ENCODE measurements at places on chromosomes 1 and 21.
A peak's percentile ranks its signal among the peaks of the same experiment; 100 is the strongest.

DNA sequence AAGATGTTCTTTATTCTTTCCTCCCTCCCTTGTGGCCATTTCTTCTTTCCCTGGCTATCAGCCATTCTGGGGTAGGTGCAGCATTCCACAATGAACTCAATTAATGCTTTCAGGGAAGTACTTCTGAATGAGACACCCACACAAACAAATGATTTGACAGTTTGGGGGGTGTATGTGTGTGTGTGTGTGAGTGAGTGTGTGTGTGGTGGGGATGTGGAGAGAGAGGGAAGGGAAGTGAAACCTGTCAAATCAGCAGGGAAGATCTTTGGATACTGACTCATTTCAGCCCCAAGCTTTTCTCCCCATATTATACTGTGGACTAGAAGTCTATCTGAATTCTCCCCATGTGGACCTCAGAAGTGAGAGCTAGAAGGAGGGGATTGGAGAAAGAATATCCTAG, 154.9 kb upstream of the CD34 start:
- DNase-seq: no peak

DNA sequence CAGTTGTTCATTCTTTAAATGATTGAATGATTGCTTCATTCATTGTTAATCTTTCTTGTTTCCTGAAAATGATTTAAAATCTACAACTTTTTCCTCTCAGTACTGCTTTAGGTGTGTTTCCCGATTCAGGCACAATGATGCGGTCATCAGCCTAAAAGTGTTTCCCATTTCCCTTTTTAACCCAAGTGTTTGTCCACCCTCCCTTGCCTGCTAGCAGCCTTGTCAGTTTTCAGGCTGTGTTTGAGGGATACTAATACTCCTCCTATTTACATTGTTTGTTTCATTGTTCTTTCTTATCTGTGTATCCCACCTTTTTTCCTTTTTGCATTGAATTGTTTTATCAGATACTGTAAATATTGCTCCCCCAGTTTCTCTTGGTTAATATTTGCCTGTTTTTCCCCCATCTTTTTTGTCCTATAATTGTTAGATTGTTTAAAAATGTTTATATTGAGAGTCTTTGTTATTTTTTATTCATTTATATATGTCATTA, 131.1 kb downstream of the KIAA0319L start:
- no peak for DNase-seq

DNA sequence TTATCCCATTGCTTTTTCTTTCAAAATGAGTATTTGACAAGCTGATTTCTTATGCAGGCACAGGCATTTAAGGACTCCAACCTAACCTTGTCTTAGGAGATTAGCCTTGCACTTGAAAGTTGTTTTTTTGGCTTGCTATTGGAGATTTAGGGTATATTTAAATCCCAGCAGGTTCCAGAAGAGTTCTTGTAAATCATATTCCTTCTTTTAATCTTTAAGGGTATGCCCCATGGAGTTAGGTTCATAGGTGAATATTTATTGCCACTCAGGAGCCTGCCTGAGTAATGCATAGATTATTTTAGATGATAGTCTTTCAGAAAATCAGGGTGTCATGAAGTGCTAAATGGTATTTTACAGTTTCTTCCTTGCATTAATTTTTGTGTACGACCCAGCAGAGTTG, 146.5 kb downstream of the PATJ start:
- no peak for DNase-seq

DNA sequence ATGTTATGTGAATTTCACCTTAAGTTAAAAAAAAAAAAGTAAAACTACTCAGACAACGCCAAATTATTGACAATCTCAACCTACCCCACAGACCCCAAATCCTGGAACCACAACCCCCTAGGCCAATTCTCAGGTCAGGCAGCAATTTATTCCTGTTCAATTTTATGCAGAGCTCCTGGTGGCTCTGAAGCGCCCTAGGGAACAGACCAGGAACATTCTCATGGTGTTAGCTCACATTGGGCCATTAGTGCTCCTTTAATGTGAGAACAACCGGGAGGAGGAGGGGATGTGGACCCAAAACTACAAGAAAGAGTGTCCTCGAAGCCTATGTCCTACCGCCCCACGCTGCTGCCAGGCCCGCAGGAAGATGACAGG, 403 bp upstream of the PSEN2 start:
- DNase-seq: no peak

- DNase-seq: no peak
Observed at GRCh38 chr1:219317762-219318353, 144.2 kb downstream of the LYPLAL1 start.

DNA sequence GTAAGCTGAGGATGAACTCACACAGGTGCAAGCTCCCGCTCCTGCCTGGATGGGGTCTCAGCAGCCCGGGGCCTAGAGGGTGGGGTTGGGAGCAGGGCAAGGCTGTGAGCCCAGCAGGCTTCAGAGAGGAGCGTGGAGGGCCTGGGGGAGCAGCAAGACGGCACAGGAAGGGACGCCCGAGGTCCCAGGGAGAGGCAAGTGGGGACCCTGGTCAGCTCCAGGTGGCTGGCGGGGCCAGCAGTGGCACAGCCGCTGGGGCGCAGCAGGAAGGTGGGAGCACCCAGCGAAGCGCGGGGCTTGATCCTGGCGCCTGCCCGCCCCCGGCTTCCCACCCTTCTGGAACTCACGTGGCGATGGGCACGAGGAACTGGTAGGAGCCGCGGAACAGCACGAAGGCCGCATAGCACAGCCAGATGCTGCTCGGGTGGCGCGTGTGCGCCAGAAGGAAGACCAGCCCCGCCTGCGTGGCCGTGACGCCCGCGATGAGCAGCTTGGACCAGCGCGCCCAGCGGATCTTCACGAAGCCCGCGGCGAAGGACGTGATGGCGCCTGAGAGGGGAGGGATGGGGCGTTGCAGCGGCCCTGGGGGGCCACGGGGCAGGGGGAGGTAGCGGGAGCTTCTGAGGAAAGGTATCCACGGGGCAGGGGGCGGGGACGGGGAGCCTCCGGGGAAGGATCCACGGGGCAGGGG, 11.7 kb downstream of the SLC19A1 start:
- DNase-seq: no peak

DNA sequence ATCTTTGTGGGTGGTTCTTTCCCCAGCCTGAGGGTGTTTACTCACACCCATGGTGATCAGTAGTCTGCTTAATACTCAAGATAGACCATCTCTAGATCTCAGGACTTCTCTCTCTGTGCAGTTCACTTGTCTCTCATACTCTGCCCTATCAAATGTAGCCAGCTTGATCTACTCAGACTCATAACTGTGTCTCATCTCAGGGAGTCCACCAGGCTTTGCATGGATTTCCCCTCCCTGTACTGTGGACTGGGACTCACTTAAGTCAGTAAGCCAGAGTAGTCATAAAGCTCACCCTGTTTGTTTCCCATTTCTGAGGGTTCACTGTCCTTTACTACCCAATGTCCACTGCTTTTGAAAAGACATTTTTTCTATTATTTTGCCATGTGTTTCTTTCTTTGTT, 41.8 kb downstream of the LYPLAL1 start:
- no peak for DNase-seq

DNA sequence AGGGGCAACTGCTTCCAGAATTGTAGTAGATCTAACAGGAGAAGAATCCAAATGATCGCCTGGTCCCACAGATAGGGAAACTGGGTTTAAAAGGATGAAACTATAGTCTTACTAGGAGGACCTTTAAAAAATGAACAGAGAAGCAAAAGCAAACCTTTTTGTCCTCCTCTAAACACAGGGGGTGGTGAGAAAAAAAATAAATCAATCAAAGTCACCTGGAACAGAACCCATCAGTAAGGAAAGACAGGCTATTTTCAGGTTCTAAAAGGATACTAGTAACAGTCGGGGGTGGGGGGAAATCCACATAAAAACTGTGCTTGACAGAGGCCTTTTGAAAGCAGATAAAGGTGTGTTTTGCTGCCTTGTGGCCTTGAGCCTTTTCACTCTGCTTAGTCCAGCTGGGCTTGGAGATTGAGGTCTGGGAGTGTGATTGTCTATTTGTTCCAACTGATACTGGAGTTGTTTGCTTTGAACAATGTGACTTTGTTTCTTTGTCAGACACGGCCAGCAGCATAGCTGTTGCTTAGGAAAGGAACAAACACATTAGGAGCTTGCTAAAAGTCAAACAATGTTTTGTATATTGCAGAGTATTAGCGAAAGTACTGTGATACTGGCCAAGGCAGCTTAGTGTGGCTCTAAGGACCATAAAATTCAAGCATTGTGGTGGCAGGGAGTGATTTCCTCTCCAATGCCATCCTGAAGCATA, 141.1 kb upstream of the IRF2BP2 start:
- no peak for DNase-seq

DNA sequence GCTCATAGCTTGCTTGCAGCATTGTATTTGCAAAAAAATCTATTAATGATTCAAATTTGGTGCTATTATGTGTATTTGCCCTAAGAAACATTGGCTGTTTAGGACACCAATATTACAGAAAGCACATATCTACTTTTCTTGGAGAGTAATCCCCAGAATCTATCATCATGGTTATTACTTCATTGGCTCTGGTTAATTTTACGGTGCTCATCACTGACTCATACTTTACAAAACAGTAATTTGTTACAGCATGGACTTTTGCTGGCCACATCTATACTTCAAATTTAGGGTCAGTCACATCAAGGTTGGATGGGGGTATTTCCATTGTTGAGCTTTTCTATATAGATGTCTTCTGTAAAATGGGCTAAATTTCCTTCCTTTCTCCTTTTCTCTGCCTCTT, 45.7 kb downstream of the SH3GLB1 start:
- no peak for DNase-seq

GRCh38 chr1:226083302-226084101, 21.0 kb downstream of the H3-3A start:
- DNase-seq: no peak

DNA sequence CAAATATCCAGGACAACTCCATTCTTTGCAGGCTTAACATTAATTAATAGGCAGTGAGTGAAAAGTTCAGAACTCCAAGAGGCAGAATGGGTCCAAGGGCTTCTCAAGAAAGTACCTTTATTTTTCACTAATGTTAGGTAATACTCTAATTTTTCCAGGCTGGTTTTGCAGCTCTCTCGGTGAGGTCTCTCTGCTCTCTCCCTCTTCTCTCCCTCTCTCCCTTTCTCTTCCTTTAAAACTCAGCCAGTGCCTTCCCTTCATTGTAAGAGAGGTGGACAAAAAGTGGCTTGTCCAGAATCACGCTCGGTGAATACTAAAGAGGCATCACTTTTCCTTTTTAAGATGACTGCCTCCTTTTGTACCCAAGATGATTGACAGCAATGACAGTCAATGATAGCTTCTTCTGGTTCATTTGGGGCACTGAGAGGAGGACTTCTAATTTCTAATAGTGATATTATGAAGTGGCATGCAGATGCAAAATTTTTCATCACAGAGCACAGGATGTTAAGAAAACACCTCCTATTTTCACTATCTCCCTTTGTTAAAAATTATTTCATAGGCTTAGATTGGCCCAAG, 1.3 kb upstream of the CHI3L1 start:
- DNase-seq: no peak

GRCh38 chr1:235329139-235329902, 951 bp downstream of the GGPS1 start:
- peak; percentile 19 for DNase-seq

DNA sequence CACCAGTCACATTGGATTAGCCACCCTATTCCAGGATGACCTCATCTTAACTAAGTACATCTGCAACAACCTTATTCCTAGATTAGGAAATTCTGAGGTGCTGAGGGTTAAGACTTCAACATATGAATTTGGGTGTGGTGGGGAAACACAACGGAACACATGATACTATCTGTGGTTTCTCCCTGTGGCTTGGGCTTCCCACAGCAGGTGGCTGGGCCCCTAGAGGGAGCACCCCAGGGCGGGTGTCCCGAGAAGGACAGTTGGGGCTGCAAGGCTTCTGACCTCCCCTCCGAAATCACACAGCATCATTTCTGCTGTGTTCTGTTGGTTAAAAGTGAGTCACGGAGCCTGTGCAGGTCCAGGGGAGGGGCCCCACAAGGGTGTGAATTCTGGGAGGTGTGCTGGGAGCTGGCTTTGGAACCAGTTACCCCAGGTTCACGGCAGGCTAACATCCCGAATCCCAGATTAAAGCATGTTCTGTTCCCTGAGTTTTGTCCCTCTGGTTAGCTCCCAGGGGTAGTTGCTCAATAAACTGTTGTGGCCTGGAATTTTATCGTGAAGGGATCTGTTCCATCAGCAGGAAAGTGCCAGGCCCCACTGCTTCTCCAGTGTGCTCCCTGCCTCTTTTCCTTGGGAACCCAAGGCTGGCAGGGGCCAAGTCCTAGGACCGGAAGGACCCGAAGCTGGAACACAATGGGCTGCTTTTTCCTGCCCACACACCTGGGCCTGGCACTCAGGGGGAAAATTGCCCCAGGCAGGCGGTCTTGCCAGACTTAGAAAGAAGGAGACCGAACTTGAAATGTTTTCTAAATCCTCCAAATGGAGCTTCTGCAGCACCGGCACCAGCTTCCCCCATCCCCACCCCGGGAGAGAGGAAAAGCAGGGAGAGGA, 154.0 kb upstream of the WNT4 start:
- no peak for DNase-seq

DNA sequence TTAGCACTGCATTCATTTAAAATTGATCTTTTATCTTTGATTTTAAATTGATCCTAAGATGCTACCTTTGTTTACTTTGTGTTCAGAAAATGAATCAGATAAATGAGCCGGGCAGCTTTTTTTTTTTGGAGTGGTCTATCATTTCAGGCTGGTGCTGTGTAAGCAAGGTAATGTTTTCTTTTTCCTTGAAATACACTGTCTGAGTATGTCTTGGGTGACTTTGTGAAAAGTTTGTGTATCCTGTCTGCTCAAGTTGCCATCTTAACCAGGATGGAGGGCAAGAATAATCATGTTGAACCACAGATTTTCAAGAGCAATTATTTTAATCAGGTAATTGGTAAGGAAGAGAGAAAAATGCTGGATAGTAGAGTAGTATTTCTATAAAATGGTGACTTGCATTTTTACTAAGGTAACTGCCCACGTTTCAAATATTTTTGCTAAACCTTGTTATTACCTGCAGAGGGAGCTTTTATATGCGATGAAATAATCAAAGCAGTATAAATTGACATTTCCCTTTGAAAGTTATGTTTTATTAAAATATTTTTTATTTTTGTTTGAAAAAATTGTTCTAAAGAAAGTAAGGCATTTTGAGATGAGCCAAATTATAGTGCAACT, 11.1 kb downstream of the ADGRL2 start:
- peak; percentile 34 for DNase-seq

DNA sequence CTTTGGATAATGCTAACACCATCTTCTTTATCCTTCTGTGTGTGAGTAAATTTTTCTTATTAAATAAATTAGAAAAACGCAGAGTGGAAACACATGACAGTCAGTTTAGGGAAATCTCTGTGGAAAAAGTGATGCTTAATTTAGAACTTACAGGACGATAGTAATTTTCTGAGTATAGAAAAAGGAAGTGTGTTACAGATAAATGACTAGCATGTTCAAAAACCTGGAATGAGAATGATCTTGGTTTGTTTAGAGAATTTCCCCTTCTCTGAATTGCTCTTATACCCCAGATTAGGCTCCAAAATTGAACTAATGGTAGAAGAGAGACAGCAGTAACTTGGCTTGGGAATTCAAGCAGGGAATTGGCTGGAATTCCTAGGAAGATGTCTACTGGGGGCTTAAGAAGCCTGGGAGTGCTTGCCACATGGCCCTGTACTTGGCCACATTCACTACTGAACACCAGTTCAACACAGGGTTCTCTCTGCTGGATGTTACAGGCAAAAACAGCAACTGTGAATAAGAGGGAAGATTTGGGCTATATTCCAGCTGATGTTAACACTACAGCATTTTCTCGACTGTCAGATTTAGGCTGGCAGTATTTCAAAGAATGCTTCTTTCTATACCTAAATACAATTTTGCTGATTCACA, 1004.2 kb downstream of the TTLL7 start:
- no peak for DNase-seq
